Bronchial epithelial cell (primary cell): ENCODE measurements at places on chromosomes 7 and 10. TPM values are rescaled to one million over a fixed set of nuclear protein-coding genes. Genes with fewer than 3 reads are reported as not detected.

GRCh38 chr7:78562191-78562590 lies 763.6 kb downstream of the PHTF2 start:
- no peak for DNase-seq

Gene RHEB
- 68.0 and 68.7 TPM in 2 replicates for total RNA-seq

DNA sequence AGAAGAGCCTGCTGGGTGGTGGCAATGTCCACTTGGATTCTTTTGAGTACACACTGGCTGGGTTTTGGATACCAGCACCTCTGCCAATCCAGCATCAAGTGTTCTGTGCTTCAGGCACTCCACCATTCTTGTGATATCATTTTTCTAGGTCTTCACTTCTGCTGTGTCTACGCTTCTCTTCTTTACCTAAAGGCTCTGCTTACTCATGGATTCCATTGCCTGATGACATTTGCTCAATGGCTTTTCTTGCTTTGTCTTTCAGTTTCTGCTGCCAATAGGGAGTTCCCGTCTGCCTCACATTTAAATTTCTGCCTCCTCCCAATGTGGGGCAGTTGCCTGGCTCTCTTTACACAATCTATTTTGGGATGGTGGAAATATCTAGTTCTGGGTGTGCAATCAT lies 12.7 kb upstream of the PAPSS2 start:
- DNase-seq: peak; percentile 29

DNA sequence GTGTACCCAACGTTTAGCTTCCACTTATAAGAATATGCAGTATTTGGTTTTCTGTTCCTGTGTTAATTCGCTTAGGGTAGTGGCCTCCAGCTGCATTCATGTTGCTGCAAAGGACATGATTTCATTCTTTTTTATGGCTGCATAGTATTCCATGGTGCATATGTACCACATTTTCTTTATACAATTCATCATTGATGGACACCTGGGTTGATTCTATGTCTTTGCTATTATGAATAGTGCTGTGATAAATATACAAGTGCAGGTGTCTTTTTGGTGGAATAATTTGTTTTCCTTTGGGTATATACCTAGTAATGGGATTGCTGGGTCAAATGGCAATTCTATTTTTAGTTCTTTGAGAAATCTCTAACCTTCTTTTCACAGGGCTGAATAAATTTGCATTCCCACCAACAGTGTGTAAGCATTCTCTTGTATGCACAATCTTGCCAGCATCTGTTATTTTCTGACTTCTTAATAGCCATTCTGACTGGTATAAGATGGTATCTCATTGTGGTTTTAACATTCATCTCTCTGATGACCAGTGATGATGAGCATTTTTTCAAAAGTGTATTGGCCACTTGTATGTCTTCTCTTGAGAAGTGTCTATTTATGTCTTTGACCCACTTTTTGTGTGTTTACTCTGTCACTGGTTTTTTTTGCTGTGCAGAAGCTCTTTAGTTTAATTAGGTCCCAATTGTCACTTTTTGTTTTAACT lies 72.5 kb upstream of the CC2D2B start:
- DNase-seq: no peak

GRCh38 chr10:113319479-113319878 lies 233.4 kb upstream of the HABP2 start:
- no peak for DNase-seq
